Activated T-helper 1 cell treated with anti-CD3 and anti-CD28 coated beads, Interleukin-2, amount 50 U/mL, for 16 hours (primary cell): ENCODE measurements at places on chromosomes 16 and 17.

DNA sequence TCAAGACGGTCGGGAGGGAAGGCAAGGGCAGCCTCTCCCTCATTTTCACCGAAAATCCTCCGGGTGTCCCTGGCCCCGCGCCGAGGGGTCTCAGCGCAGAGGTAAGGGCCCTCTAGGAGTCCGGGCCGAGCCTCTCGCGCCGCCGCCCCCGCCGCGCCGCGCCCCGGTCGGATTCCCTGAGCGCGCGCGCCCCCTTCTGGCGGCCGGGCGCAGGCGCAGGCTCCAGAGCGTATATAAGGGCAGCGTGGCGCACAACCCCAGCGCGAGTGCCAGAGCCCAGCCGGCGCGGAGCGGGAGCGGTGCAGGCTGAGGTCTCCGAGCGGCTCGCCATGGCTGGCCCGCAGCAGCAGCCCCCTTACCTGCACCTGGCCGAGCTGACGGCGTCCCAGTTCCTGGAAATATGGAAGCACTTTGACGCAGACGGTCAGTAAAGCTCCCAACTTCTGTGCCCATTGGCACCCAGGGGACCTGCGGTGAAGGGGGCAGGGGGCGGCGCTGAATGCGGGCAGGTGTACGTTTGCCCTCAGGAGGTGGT is at the start of gene CALB2:
TSS of gene CALB2 (plus strand) at position 260 of the 535 bp plus-strand sequence. CDS start at position 330, 70 bp downstream.
- DNase-seq: peak; percentile 34

GRCh38 chr16:87842209-87842869 is 27.0 kb downstream of the SLC7A5 start:
- no peak for DNase-seq

DNA sequence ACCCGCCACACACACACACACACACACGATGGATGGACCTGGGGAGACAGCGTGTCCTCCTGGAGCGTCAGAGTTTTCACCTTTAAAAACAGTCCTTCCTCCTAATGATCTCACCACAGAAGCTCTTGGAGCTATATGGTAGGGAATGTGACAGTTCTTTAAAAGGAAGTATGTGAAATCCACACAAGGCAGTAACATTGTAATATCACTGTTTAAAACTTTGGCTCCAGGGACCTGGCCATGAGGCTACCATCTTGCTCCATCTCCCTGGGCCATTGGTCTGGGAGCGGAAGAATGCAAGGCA is 302.4 kb downstream of the SOX9 start:
- no peak for DNase-seq

DNA sequence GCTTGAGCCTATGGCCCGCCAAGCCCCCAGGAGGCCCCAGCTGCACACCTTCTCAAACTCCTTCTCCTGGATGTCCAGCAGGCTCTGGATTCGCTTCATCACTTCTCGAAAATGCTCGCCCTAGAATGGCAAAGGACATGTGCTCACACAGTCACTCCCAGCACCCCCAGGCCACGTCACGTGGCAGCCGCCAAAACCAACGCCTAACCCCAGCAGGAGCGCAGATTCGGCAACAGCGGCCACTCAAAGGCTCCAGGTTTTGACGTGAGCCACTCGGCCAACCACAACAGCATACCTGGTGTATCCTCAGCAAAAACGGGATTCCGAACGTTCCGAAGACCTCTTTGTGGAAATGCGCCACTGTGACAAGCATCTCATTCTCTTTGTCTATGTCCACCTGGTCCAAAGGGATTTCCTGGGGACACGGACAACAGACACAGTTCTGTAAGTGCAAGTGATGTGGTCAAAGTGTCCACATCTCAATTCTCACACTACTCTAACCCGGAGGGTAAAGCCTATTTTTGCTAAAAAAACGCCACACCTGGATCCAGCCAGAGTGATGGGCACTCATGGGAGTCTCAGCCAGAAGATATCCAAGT is 12.7 kb downstream of the LITAFD start:
- no peak for DNase-seq

- peak; percentile 22 for DNase-seq
Observed at GRCh38 chr16:85369741-85370528, 243.2 kb upstream of the GSE1 start.

DNA sequence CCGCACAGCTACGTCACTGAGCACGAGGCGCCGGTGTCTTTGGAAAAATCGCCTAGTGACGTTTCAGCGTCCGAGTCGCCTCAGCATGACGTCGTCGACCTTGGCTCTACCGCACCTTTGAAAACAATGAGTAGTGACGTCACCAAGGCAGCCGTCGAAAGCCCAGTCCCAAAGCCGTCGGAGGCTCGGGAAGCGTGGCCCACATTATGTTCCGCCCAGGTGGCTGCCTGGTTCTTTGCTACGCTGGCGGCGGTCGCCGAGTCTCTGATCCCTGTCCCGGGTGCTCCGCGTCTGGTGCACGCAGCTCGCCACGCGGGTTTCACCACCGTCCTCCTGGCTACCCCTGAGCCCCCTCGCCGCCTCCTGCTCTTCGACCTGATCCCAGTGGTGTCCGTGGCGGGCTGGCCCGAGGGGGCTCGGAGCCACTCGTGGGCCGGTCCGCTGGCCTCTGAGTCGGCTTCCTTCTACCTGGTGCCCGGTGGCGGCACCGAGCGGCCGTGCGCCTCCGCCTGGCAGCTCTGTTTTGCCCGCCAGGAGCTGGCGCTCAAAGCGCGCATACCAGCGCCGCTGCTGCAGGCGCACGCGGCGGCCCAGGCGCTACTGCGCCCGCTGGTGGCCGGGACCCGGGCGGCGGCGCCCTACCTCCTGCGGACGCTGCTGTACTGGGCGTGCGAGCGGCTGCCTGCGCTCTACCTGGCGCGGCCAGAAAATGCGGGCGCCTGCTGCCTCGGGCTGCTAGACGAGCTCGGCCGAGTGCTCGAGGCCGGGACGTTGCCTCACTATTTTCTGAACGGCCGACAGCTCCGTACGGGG is 1.5 kb downstream of the TMEM102 start:
- peak; percentile 50 for DNase-seq

DNA sequence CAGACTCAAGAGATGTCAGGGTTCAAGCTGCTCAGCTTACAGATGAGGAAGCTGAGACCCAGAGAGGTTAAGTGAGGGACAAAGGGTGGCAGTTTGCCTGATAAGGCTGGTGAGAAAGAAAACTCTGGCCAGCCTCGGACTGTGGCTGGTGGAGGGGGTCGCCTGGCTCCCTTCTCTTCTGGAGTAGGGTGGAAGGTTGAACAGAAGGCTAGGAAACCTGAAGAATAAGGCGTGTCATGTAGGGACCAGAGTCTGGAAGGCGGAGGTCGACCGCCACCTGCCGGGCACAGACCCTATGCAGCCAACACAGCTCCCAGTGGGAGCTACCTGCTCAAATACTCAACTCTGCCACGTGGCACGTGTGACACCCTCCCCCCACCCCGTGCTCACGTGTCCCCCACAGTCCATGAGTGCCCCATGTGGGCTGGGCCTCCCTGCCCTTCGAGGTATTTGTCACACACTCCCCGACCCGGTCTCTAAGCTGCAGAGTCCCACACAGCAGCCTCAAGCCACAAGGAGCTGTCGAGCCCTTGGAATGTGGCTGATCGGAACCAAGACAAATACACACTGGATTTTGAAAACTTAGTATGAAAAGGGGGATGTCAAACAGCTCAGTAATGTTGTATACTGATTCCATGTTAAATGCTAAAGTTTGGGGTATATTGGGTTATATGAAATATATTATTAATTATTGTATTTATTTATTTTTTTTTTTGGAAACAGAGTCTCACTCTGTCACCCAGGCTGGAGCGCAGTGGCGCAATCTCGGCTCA is 11.8 kb downstream of the HID1 start:
- no peak for DNase-seq
